Ecto neural progenitor cell (in vitro differentiated cells): ENCODE measurements at places on chromosomes 3 and 15.

- DNase-seq, result no peak
Measured at GRCh38 chr3:5563537-5564277, 376.2 kb downstream of the EDEM1 start.

DNA sequence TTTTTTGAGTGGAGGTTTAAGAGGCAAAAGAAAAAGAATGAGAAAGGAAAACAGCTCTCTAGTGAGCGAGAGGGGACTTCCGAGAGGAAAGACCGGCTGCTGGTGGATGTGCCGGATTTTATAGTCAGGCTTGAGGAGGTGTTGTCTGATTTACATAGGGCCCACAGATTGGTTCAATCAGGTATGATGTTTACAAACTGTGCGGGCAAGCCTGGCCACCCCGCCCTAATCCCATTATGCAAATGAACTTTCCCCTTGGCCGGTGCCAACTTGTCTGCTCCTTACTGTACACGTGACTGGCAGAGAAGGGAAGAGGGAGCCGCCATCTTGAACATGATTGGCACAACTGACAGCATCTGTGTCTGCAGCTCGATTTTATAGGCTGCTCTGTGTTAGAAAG, 44.7 kb downstream of the FAM43A start:
- DNase-seq, result no peak

GRCh38 chr3:108381529-108382140, 85.3 kb downstream of the HHLA2 start:
- DNase-seq, result no peak

DNA sequence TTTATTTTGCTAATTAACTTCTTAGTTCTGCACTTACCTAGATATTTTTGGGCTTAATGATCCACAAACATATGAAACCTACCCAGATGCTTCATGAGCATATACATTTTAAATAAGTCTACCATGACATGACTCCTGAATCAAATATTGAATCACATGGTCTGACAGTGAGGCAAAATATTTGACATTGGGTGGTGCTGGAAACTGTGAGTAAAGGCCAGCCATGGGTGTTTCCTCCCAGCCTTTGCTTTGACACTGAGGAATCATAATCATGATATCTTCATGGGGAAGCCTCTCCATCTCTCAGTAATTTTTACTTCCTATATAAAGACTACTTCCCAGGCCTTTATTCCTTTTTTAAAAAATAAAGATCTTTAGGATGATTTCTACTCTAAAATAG, 22.8 kb upstream of the SSR3 start:
- DNase-seq, result no peak

DNA sequence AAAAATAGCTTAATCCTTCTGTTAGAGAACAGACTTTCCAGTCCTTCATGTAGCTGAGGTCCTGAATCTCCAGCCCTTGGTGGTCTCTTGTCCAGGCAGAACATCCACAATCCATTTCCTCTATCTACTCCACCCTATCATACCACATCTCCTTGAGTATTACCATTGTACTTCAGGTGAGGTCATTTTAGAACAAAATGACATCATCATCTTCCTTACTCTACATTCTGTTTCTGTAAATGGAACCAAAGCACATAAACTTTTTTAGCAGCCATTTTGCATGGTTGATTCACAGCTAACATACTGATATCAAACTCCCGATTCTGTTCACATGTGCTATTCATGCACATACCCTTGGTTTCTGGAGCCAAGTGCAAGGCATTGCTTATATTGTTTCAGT, 112.4 kb downstream of the C3orf70 start:
- no peak for DNase-seq

DNA sequence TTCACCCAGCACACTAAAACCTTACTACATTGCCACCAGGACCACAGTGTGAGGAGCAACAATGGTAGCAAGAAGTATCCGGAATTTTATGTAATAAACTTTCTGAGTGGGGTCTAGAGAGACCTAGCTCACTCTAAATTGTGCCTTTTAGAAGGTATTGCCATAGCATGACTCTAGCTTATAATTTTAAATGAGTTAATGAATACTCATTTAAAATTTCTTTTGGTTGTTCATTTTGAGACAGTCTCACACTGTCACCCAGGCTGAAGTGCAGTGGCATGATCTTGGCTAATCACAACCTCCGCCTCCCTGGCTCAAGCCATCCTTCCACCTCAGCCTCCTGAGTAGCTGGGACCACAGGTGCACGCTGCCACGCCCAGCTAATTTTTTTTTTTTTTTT, 26.2 kb downstream of the EDC3 start:
- no peak for DNase-seq

DNA sequence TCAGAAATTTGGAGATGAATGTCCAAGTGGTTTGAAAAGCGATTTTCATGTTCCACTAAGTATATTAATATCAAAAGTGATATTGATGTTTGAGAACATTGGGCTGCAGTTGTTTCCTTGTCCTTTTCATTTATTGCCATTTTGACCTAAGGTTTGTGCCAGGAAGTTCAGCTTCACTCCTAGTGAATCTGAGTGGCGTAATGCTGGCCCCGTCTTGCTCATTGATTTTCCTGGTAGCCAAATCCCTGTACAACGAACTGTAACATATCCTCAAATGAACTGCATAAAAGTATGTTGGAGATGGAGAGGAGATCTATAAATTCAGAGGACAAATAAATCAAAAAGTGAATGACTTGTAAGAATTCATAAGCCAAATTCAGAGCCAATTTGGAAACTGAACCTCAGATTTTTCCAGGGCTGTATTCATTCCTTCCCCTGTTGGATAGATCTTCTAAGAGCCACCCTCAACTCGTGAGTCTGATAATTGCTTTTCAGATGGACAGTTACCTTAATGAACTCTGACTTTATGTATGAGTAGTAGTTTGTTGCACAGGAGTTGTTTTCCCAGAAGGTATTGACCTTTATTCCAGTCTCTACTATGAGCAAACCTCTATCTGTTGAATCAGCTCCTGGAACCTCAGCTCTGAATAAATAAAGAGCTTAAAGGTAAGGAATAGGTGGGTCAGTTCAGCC, 72.8 kb downstream of the ITPR1 start:
- DNase-seq, result no peak

DNA sequence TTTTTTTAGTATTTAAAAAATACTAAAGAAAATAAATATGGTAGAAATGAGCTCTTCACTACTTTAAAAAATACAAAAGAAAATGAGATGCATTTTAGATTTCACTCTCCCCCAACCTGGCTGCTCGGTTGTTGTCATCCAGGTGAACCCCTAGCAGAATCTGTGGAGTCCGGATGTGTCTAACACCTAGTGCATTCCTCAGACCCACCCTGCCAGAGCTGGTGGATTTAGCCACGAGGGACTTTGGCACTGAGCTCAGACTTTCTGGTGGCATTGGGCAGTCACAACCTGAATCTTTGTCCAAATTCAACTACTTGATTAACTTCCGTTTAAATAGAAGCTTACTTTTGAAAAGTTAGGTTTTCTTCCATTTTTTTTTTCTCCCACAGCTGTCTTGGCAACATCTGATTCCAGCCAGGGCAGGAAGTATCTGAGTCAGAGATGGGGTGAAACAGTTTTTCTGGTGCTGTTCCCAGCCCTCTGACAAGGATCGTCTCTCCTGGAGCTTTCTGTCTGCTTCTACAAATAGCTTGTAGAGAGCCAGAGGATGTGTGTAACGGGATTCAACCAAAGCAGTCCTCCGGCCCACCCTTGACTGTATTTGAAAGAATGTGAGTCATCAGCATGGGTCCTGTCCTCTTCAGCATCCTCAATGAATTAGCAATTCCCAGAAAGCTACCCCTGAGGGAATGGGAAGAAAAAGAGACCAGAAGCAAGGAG, 301.8 kb upstream of the MCTP2 start:
- no peak for DNase-seq
